ENCODE measurements at places on chromosomes 1 and 21.
A peak's percentile ranks its signal among the peaks of the same experiment; 100 is the strongest.

GRCh38 chr1:59805554-59805953, 9.2 kb upstream of the HOOK1 start:
- DNase-seq, result no peak

DNA sequence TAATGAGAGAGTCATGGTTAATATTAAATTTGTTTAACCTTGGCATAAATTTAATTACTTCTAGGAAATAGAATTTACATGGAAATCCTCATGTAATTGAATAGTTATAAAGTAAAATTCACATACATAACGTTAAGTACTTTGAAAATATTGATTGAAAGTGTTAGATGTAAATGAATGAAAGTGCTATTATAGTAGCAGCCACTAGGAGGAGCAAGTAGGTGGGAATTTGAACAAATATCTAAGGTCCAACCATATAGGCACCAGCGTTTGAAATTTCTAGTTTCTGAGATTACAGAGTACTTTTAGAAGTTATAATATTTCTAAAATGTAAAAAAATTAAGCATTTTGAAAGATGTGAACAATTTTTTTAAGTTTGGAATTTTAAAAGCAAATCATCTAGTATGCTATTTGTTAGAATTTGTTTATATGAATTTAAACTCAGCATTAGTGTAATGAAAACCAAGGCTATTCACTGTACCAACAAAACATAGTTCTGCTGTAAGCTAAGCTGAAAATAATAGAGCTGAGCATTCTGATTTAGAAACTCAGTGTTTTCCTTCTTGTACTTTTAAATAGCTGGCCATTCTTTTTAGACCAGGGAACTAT, 3.3 kb downstream of the B3GALT2 start:
- peak; percentile 17 for DNase-seq

DNA sequence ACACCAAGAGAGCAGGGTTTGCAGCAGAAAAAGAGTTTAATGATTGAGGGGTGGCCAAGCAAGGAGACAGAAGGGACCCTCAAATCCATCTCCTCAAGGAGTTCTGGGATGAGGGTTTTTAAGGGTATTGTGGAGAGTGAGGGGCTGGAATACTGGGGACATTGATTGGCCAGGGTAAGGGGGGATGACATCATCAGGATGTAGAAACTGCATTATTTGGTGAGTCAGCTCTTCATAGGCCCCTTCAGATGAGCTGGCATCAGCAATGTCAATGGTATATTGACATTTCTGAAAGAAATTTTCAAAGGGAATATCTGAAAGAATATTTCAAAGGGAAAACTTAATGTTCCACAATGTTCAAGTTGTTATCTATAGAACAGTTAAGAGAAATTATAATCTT, 168.1 kb upstream of the SNX7 start:
- no peak for DNase-seq

- no peak for DNase-seq
Observed at GRCh38 chr1:15885701-15886610, 38.4 kb downstream of the SPEN start.

GRCh38 chr1:18803151-18803791, 56.2 kb downstream of the TAS1R2 start:
- DNase-seq, result no peak

DNA sequence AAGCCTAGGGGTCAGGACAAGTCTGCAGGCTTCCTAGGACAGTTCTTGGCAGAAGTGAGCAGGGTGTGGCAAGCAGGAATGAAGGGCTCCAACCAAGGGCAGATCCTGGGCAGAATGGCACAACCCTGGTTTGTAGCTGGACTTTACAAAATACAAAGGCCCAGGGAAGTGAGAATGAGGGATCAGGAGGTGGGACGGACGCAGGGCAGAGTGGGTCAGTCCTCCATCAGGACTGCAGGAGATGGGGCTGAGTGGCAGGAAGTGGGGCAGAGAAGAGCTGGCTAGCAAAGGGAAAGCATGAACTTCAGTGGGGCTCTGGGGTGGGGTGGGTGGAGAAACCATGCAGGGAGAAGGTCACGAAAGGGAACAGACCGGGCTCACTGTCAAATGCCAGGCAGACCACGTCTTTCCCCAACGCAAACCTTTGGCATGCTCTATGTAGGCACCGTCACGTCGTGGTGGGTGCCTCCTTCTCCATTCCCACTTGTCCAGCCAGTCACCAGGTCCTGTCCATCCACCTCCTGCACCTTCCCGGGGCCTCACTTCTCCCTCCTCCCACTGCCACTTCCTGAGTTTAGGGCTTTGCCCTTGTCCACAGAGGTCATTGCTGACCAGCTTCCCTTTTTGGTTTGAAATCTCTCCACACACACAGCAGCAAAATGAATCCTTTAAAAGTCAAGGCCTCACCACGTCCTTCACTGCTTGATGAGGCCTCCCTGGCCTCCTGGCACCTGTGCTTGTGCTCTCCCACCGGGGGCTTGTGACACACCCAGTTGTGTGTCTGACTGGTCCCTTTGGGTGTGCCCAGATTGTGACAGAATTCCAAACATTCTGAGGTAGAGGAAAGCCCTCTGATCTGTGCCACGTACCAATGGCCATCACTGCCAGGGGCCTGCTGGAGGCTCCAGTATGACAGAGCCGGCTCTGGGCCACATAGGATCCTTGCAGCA, 8.7 kb upstream of the CLDN19 start:
- DNase-seq, result no peak
